Suppressor macrophage treated with lipopolysaccharide for 1 hour (primary cell): ENCODE measurements at places on chromosomes 16 and 17.

- no peak for DNase-seq
Measured at GRCh38 chr16:84348386-84348888, 19.9 kb upstream of the ATP2C2 start.

DNA sequence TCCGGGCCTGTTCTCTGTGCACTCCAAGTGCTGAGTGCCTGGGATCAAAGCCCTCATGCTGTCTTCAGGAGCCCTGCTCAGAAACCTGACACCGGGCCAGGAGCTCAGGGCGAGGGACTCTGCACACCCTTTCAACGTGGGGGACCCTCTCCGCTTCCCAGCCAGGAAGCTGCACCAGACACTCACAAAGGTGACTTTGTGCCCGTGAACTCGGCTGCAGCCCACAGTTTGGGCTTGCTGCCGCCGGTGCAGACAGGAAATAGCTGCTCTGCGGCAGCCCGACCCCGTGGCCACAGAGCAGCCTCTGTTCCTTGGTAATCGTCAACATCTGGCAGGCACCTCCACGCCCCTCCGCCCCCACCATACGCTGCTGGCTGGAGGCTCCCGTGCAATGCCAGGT is 93.4 kb upstream of the METRNL start:
- DNase-seq: no peak

DNA sequence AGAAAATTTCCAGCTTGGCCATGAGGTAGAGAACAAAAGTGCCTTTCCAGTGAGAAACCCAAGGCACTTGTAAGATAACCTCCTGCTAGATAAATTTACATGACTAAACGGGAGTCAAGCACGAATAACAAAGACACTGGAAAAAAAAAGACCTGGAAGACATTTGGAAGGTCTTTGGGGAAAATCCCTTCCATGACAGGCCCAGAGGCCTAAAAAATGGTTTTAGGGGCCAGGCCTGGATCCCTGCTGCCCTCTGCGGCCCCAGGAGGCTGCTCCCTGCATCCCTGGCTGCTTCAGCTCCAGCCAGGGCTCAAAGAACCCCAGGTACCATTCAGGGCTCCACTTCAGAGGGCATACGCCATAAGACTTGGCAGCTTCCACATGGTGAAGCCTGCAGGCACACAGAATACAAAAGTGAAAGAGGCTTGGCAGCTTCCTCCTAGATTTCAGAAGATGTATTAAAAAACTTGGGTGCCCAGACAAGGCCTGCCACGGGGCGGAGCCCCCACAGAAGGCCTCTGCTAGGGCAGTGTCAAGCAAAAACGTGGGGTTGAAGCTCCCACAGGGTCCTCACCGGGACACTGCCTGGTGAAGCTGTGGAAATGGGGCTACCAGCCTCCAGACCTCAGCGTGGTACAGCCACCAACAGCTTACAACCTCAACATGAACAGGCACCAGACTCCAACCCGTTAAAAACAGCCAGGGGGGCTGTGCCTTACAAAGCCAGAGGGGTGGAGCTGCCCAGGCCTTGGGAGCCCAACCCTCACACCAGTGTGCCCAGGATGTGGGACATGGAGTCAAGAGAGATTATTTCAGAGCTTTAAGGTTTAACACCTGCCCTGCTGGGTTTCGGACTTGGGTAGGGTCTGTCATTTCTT is 77.1 kb downstream of the SDK2 start:
- peak; percentile 26 for DNase-seq

DNA sequence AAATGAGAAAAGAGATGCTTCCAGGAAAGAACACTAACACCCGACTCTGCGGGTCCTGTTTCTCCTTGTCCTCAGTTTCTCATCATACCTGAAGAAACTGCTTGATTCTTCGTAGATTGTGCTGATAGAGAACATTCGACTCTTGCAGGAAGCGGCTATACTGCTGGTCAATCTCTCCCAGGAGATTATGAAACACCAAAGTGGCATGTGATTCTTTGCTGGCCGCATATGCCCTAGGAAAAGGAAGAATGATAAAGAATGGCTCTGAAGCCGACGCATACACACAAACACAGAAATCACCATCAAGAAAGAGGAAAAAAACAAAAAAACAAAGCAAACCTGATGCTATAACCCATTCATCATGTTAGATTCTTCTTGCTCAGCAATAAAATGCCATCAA is 41.8 kb downstream of the STAT3 start:
- peak; percentile 74 for DNase-seq

- DNase-seq: no peak
Measured at GRCh38 chr16:46883353-46883689, 841 bp upstream of the GPT2 start.

DNA sequence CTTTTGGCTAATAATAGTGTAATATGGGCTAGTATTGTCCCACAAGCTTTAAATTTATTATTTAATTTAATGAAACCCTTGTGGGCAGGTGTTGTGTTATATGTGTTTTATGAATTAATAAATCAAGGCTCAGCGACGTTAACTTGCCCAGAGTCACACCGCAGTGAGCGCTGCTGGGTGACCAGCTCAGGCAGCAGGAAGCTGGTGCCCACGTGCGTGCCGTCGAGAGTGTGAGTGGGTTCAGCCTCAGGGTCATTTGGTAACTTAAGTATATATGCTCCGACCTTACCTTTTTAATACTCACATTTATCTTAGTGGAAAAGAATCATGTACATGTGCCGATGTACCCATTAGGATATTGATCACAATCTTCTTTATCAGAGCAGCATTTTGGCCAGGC is 137.4 kb upstream of the CHMP6 start:
- no peak for DNase-seq
